ENCODE measurements at places on chromosomes 6 and 20. TPM values are rescaled to one million over a fixed set of nuclear protein-coding genes. Genes with fewer than 3 reads are reported as not detected.

Gene FRMD1
- 0.41 TPM for total RNA-seq

Gene ELOVL4
- total RNA-seq, result 2.7 TPM

Gene ABHD16B
- not detected for total RNA-seq

Gene LEMD2
- 37.5 TPM for total RNA-seq

Gene TUBB2B
- 87.5 TPM for total RNA-seq

Gene GGTLC1
- total RNA-seq, result not detected

Gene ZNF334
- total RNA-seq, result 6.7 TPM

Gene UNC5CL
- total RNA-seq, result 3.0 TPM

Gene SEMG1
- total RNA-seq, result not detected

DNA sequence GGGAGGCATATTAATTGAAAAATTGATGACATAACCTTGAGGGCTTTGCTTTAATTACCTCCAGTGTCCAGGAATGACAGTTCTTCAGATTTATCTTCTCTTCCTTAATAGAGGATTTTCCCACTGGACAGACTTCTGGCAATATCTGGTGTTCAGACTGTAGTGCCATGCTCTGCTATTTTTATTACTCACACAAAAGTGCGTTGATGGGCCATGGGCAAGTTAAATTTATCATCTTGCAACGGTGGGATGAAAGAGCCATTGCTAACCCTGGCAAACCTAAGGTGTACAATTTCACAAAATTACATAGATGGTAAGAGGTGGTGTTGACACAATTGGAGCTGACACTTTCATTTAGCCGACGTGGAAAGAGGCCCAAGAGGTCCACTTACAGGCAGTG is 253.7 kb upstream of the PLCB4 start:
- no peak for DNase-seq

- no peak for DNase-seq
Measured at GRCh38 chr20:21208999-21209398, 83.1 kb downstream of the KIZ start.

DNA sequence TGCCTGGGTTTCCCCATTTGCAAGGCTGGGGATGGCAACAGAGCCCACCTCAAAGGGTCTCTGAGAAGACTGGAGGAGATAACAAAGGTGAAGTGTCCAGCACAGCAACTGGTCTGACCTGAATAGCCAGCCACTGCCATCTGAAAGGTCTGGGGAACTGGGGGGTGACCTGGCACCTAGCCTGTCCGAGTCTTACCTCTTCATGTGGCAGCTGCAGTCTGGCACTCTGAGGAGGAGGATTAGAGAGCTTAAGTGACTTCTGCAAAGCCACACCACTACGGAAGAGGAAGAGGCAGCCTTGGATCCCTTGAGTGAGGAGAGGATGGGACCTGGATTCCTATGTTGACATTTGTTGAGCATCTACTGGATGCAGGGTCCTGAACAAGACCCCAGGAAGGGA is 22.2 kb downstream of the C20orf203 start:
- DNase-seq, result peak; percentile 45

DNA sequence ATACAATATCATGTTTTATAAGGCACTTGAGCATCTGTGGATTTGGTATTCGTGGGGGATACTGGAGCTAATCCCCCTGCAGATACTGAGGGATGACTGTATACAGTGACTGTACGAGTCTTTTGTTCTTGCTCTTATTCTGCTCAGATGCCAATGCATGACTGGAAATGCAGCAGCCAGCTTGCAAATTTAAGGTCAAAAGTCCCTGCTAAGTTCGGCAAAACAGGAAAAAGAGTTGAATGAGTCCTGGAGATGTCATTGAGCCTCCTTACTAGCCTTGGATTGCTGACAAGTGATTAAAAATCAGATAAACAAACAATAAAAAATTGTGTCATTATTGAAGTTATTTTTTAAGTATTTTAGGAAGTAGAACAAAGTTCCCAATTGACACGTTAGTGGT is 599.3 kb upstream of the IMPG1 start:
- no peak for DNase-seq

- no peak for DNase-seq
Measured at GRCh38 chr6:128152551-128152950, 251.7 kb upstream of the THEMIS start.

- DNase-seq, result no peak
Measured at GRCh38 chr20:24102290-24102689, 113.7 kb upstream of the GGTLC1 start.

- no peak for DNase-seq
Measured at GRCh38 chr6:64428186-64428585, 792.6 kb downstream of the PHF3 start.

DNA sequence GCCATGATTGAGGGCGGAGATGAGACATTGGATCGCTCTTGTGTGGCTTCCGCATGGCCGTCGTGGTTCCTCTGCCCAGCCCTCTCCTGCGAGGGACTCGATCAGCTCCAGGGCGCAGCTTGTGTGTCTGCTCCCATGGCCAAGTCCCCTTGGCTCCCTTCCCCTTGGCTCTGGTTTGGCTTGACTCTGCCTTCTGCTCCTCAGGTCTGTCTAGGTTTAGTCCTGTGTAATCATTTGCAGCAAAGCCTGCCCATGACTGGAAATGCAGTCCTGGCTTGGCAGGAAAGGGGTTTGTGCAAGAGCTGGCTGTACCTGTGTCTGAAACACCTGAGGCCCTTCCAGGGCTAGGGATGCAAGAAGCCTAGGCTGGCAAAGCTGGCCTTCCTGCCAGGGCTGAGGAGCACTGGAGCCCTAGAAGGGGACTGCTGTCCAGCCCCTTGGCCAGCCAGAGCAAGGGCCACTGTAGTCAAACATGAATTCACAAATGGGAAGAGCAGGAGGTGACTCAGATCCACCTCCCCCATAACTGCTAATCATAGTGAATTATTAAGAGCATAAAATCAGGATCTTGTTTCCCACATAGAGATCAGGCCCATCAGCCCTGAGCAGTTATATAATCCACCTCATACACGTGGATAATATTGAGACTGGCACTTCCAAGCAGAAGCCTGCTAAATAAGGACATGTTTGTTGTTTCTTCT is 196.8 kb downstream of the FARS2 start:
- DNase-seq, result peak; percentile 25

GRCh38 chr6:4664117-4664626 is 112.0 kb upstream of the CDYL start:
- peak; percentile 63 for DNase-seq

DNA sequence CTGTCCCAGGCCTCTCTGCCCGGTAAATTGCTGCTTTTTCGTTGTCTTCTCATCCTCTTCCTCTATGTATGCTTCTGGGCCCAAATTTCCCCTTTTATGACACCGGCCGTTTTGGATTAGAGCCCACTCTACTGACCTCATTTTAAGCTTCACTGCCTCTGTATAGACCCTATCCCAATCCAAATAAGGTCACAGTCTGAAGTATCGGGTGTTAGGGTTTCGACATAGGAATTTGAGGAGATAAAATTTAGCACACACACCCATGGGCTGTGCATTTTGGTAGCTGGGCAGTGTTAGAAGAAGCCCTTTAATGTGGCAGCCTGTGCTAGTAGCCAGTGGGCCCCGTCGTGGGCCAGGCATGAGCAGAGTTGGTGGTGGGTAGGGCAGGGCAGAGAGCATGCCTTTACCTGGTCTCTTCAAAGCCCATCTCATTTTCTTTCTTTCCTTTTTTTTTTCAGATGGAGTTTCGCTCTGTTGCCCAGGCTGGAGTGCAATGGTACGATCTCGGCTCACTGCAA is 27.9 kb upstream of the EZR start:
- no peak for DNase-seq

DNA sequence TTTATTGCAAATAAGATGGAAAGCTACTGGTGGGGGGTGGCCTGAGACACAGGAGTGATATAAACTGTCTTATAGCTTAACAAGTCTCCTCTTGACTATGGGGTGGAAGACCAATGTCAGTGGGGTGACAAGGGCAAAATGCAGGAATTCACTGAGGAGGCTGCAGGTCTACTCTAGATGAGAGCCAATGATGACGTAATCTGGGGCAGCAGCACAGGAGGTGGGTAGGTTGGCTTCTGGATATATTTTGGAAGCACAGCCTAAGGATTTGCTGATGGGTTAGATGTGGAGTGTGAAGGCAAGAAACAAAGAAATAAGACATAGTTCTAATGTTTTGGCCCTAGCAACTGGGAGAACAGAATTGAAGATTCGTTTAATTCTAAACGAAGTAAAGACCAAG is 253.2 kb downstream of the PTPRT start:
- DNase-seq, result no peak

- peak; percentile 54 for DNase-seq
Measured at GRCh38 chr20:57262301-57262700, 4.1 kb downstream of the BMP7 start.

DNA sequence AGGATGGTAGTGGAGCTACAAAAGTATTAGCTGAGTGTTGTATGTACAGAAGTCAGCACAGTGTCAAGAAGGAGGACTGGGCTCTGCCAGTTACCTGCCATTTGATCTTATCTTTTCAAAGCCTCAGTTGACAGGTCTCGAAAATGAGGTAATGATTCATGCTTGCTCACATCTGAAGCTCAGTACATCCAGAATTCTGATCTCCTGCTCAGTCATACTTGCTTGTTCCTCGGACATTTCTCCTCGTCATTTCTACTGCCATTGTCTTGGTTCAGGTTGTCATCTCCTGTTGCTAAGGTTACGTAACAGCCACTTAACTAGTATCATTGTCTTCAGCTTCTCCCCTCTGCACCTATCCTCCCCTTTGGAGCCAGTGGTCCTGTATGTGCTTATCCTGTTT is 89.5 kb downstream of the SLX4IP start:
- peak; percentile 13 for DNase-seq

- DNase-seq, result no peak
Measured at GRCh38 chr6:89689732-89690131, 51.2 kb upstream of the LYRM2 start.

DNA sequence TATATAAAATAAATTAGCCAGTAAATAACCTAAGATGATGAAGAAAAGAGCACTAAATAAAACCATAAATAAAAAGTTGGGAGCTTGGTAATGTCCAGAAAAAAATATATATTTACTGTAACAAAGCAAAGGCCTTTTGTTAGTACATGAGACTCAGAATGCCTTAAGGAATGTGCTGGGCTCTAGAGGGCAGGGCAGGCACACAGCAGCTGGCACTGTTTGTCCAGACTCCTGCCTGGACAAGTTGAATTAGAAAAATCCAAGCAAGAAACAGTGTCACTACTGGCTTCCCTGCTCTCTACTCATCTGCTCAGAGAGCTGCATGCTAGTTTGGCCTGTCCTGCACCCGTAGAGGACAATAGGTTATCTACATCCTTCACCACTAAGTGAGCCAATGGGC is 8.8 kb downstream of the DEFB129 start:
- DNase-seq, result peak; percentile 61

DNA sequence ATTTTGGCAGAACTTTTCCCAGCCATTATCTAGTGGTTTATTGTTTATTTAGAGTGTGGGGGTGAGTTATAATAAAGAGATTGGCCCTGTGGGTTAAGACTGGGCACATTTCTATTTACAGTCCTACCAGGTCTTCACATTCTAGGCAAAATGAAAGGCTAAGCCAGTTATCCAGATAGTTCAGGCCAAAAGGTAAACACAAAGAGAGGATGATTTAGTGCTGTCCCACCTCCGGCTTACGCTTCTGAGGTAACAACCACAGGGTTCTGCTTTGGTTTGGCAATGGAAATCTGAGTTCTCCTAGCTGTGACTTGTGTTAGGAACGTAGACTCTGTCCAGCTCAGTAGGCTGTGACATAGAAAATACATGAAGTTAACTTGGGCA is 50.3 kb upstream of the PTPRK start:
- DNase-seq, result no peak

- DNase-seq, result no peak
Measured at GRCh38 chr20:19783966-19784401, 25.9 kb downstream of the RIN2 start.

GRCh38 chr6:11994875-11995461 is 17.1 kb upstream of the HIVEP1 start:
- no peak for DNase-seq

- peak; percentile 95 for DNase-seq
Measured at GRCh38 chr20:36064658-36065426, 89.7 kb upstream of the EPB41L1 start.

- DNase-seq, result no peak
Measured at GRCh38 chr6:79465381-79465780, 71.8 kb downstream of the LCA5 start.

DNA sequence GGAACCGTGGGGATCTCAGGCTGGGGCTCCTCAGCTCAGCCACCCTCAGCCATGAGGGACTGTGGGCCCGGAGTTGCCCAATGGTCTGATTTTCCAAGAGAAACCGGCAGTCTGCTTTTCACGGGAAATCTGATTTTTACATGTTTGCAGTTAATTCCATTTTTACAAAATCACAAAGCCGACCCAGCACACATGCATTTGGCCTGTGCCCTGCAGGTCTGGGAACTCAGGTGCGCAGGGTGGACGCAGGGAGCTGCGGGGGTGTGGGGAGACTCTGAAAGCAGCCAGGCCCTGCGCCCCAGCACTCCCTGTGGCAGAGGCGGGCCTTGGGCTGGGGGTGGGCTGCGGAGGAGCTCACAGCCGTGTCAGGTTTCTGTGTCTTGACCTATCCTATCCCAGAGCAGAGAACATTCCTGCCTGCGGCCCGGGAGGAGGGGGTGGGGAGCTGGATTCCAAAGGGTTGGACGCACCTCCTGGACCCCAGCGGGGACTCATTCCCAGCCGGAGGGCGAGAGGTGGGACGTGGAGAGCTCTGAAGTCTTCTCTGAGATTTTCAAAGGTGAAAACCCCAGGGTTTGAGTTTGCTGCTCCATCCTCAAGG is 60.6 kb downstream of the ADNP start:
- peak; percentile 73 for DNase-seq

DNA sequence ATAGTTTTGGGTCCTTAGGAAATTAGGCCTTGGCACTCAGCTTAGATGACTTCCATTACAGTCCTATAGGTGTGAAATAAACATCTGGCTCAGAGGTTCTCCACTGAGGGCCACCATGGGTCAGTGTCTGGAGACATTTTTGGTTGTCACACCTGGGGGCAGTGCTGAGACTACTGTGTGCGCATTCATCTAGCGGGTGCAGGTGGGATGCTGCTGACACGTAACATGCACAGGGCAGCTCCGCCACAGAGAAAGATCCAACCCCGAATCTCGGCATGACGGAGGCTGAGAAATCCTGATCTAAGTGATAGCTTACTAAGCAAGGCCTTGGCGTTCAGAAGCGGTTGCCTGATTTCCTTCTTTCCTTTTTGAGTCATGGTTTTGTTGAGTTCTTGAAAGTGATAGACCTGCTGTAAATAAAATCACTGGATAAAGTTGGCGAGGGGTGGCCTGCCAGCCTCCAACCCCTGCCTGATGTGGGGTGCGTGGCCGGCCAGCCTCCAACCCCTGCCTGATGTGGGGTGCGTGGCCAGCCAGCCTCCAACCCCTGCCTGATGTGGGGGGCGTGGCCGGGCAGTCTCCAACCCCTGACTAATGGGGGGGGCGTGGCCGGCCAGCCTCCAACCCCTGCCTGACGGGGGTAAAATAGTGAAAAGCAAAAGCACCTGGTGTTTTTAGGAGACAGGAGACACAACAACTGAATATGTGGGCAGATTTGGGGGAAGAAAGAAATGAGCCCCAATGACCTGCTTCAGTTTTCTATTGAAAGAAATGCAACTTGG is 158.1 kb downstream of the CDH26 start:
- no peak for DNase-seq

GRCh38 chr6:89414215-89414614 is 2.1 kb upstream of the RRAGD start:
- no peak for DNase-seq

All from tongue (tissue), 3 donors.